Progenitor cell of endocrine pancreas (in vitro differentiated cells): ENCODE measurements at places on chromosomes 3 and 15. TPM values are rescaled to one million over a fixed set of nuclear protein-coding genes. Genes with fewer than 3 reads are reported as not detected.

DNA sequence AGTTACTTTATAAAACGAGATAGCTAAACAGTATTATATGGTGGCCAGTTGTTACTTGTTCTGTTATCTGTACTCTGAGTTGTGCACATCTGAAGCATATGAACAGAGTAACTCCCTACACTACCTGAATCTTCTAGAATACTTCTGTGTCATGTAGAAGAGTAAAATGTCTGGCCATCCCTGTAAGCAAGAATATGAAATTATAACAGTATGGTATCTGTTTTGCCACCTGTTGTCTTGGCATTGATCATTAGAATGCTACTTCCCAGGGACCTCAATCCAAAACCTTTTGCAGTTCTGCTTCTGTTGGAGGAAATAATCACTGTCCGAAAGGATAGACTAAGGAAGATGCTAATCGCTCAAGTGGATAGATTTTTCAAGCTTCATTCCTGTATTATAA lies 1.9 kb downstream of the TEX9 start:
- peaks cover 16% of the 10 kb centered on the region for H3K4me1 ChIP-seq
- H3K27ac ChIP-seq: no peak overlapping the region
- no peak overlapping the region for H3K4me3 ChIP-seq
- DNase-seq: no peak
- no peaks in the 10 kb centered on the region for H3K36me3 ChIP-seq

DNA sequence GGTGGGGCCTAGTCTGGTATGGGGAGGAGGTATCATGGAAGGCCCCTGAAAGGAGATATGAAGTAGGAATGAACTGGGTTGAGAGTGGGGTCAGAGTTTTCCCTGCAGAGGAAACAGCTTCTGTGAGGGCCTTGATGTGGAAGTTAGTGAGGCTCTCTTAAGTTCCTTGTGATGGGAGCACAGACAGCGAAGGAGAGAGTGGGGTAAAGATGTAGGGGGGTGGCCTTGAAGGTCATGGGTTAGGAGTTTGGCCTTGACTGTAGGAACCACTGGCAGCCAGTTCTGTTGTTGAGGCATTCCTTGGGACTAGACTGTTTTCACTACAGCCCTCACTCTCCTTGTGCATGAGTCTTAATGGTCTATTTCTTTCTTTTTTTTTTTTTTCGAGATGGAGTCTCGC lies 77.8 kb upstream of the NMNAT3 start:
- peaks cover 5% of the 10 kb centered on the region for H3K4me1 ChIP-seq
- DNase-seq: no peak
- no peaks in the 10 kb centered on the region for H3K36me3 ChIP-seq
- H3K27me3 ChIP-seq: no peaks in the 10 kb centered on the region
- no peak overlapping the region for H3K27ac ChIP-seq
- H3K4me3 ChIP-seq: no peak overlapping the region

- H3K4me3 ChIP-seq: no peak overlapping the region
- no peak overlapping the region for H3K27ac ChIP-seq
- DNase-seq: no peak
- H3K36me3 ChIP-seq: no peaks in the 10 kb centered on the region
Measured at GRCh38 chr3:1501406-1502115, 408.7 kb downstream of the CNTN6 start.

GRCh38 chr3:18758047-18758704 lies 333.0 kb upstream of the SATB1 start:
- no peak overlapping the region for H3K4me3 ChIP-seq
- no peaks in the 10 kb centered on the region for H3K36me3 ChIP-seq
- H3K27me3 ChIP-seq: no peaks in the 10 kb centered on the region
- peaks cover 14% of the 10 kb centered on the region for H3K4me1 ChIP-seq

GRCh38 chr3:153130312-153130977 lies 31.6 kb upstream of the RAP2B start:
- no peak overlapping the region for H3K4me3 ChIP-seq
- H3K4me1 ChIP-seq: no peaks in the 10 kb centered on the region
- H3K36me3 ChIP-seq: no peaks in the 10 kb centered on the region
- H3K27me3 ChIP-seq: no peaks in the 10 kb centered on the region
- DNase-seq: no peak
- H3K27ac ChIP-seq: no peak overlapping the region

DNA sequence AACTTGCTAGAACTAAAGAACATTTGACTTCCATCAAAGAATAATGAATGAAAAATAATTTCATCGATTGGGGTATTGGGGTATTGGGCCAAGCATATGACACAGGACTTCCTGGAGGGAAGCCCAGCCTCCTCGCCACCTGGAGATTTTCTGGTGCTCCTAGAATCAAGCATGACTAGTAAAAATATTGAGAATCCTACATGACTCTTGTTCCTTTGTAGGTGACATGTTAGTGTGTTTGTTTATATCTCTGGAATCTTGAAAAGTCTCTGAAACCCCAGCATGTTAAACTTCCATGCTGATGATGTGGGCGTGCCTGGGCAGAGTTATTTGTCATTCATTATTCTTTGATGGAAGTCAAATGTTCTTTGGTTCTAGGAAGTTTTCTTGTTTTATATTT lies 90.1 kb upstream of the EPHB3 start:
- H3K4me3 ChIP-seq: no peak overlapping the region
- no peak for DNase-seq
- no peaks in the 10 kb centered on the region for H3K4me1 ChIP-seq
- no peak overlapping the region for H3K27ac ChIP-seq
- H3K36me3 ChIP-seq: peaks cover 1% of the 10 kb centered on the region

- peaks cover 3% of the 10 kb centered on the region for H3K4me1 ChIP-seq
- no peak overlapping the region for H3K27ac ChIP-seq
- no peak for DNase-seq
- H3K4me3 ChIP-seq: no peak overlapping the region
Measured at GRCh38 chr15:101135532-101136166, 116.2 kb downstream of the CHSY1 start.

- H3K4me3 ChIP-seq: no peak overlapping the region
- no peaks in the 10 kb centered on the region for H3K4me1 ChIP-seq
- H3K27me3 ChIP-seq: peaks cover 34% of the 10 kb centered on the region
- no peak overlapping the region for H3K27ac ChIP-seq
Measured at GRCh38 chr15:78617076-78617475, 3.7 kb downstream of the CHRNA3 start.

DNA sequence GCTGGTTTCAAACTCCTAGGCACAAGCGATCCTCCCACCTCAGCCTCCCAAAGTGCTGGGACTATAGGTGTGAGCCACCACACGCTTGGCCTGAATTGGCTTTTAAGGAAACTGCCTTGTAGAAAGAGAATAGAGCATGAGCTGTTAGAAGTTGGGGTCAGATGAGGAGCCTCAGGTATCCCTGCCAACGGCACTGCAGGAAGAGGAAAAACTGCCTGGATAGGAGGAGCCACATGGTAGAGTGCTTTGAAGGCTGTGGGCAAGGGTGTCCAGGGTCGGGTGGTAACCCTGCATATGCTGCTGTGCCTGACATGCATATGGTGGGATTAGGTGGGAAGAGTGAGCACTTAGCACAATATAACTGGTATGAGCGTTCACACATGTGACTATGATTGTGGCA lies 55.0 kb downstream of the BSN start:
- H3K27me3 ChIP-seq: no peaks in the 10 kb centered on the region
- H3K4me1 ChIP-seq: no peaks in the 10 kb centered on the region
- no peak overlapping the region for H3K4me3 ChIP-seq
- H3K27ac ChIP-seq: no peak overlapping the region
- H3K36me3 ChIP-seq: no peaks in the 10 kb centered on the region
- no peak for DNase-seq

GRCh38 chr3:52259035-52259434 lies 13.5 kb downstream of the PPM1M start:
- peaks cover 16% of the 10 kb centered on the region for H3K4me1 ChIP-seq
- H3K4me3 ChIP-seq: no peak overlapping the region
- H3K27me3 ChIP-seq: no peaks in the 10 kb centered on the region
- no peak overlapping the region for H3K27ac ChIP-seq
- H3K36me3 ChIP-seq: peaks cover 42% of the 10 kb centered on the region

DNA sequence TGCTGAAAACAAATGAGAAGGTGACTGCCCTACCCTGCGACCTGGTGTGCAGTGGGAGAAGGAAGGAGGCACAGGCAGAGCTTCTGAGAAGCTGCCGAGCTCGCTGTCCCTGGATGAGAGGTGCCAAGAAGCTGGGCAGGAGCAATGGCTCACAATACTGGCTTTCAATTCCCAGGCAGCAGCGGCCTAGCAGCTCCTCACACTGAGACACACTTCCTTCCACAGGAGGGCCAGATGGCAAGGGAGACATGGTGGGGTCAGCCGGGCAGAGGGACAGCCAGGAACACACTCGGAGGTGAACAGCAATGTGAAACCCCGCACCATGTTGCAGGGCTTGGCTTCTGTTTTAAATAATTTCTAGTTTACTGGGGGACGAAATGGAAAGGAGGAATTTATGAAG lies 314.6 kb downstream of the EPHB1 start:
- peaks cover 3% of the 10 kb centered on the region for H3K4me1 ChIP-seq
- no peaks in the 10 kb centered on the region for H3K36me3 ChIP-seq
- peaks cover 4% of the 10 kb centered on the region for H3K27me3 ChIP-seq
- DNase-seq: no peak
- no peak overlapping the region for H3K27ac ChIP-seq

- H3K27me3 ChIP-seq: peaks cover 5% of the 10 kb centered on the region
- no peaks in the 10 kb centered on the region for H3K4me1 ChIP-seq
- no peak for DNase-seq
- H3K4me3 ChIP-seq: no peak overlapping the region
Measured at GRCh38 chr3:39216176-39216790, 23.9 kb upstream of the XIRP1 start.

DNA sequence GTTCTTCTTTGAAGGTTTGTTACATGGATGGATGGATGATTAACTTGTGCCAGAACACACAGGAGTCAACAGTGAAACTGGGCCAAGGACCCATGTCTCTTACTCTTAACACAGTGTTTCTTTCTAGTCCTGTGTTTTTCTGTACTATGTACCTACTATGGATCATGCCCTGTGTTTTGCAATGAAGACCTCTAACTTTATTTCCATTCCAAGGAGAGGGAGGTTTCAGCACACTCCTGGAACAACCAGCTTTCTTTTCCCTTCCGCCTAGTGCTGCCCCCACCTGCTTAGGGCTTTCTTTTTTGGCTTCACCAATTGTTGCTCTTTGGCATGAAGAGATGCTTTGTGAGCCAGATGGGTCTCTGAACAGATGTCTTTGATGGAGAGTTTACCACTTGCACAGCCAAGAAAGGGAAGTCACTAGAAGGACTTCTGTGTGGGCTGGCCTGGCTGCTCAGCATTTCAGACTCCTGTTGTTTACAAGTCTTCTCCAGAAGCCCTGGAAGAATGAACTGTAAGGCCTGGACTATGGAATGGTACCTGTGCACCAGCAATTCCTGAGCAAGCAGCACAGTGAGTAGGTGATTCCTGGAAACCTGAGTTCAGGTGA lies 44.5 kb downstream of the SNAPC5 start:
- H3K4me3 ChIP-seq: no peak overlapping the region
- no peak overlapping the region for H3K27ac ChIP-seq
- H3K4me1 ChIP-seq: no peaks in the 10 kb centered on the region
- no peak for DNase-seq

GRCh38 chr15:83913034-83913632 lies 259.2 kb downstream of the ADAMTSL3 start:
- no peaks in the 10 kb centered on the region for H3K27me3 ChIP-seq
- H3K4me1 ChIP-seq: no peaks in the 10 kb centered on the region
- no peaks in the 10 kb centered on the region for H3K36me3 ChIP-seq
- H3K27ac ChIP-seq: no peak overlapping the region
- DNase-seq: no peak
- no peak overlapping the region for H3K4me3 ChIP-seq

DNA sequence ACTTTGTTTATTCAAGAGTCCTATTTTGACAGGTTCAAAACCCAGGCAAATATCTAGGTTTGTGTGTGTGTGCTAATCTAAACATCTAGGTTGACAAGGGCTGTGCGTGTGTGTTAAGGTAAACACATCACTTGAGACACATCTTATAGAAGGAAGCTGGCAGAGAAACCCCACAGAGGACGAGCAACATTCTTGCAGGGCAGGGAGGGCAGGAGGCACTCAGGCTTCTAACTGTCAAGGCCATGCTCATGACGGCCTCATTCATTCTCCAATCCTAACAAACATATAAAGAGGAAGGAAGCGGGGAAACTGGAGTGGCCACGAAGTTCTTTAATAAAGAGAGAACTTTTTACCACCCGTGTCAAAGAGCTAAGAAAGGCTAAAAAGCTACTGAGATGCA lies 43.4 kb downstream of the SLCO2A1 start:
- peaks cover 4% of the 10 kb centered on the region for H3K36me3 ChIP-seq
- peaks cover 13% of the 10 kb centered on the region for H3K27me3 ChIP-seq
- no peak for DNase-seq
- H3K27ac ChIP-seq: peak overlapping the region; percentile 50

GRCh38 chr3:30620402-30621360 lies 14.3 kb downstream of the TGFBR2 start:
- no peak overlapping the region for H3K4me3 ChIP-seq
- H3K4me1 ChIP-seq: peaks cover 10% of the 10 kb centered on the region
- peaks cover 23% of the 10 kb centered on the region for H3K36me3 ChIP-seq
- no peak overlapping the region for H3K27ac ChIP-seq
- no peaks in the 10 kb centered on the region for H3K27me3 ChIP-seq

GRCh38 chr15:51090753-51091152 lies 4.0 kb downstream of the TNFAIP8L3 start:
- no peak overlapping the region for H3K4me3 ChIP-seq
- DNase-seq: no peak
- peaks cover 67% of the 10 kb centered on the region for H3K27me3 ChIP-seq
- no peaks in the 10 kb centered on the region for H3K36me3 ChIP-seq

DNA sequence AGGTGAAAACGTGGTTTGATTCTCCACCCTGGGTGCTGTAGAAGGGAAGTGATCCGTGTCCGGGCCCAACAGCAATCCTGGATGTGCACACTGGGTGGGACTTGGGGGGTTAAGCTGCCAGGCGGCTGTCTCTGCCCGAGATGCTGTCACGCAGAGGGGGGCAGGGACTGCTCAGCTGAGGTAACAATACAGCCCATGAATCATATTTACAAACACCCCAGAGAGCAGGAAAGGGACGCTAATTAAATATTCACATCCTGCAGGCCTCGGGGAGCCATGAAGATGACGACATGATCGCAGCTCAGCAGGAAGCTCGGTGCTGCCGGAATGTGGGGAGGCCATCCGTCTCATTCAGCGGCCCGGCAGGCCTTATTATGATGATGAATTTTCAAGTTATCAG lies 17.9 kb upstream of the CRABP1 start:
- no peak overlapping the region for H3K4me3 ChIP-seq
- H3K36me3 ChIP-seq: no peaks in the 10 kb centered on the region
- H3K4me1 ChIP-seq: peaks cover 17% of the 10 kb centered on the region
- DNase-seq: no peak
- peaks cover 40% of the 10 kb centered on the region for H3K27me3 ChIP-seq
- H3K27ac ChIP-seq: no peak overlapping the region

- H3K4me3 ChIP-seq: no peak overlapping the region
- no peaks in the 10 kb centered on the region for H3K27me3 ChIP-seq
- H3K36me3 ChIP-seq: peaks cover 1% of the 10 kb centered on the region
- H3K4me1 ChIP-seq: no peaks in the 10 kb centered on the region
Measured at GRCh38 chr3:12935023-12935860, 93.9 kb upstream of the RPL32 start.

GRCh38 chr3:151593928-151594327 lies 133.1 kb upstream of the IGSF10 start:
- no peaks in the 10 kb centered on the region for H3K4me1 ChIP-seq
- no peaks in the 10 kb centered on the region for H3K27me3 ChIP-seq
- no peak overlapping the region for H3K27ac ChIP-seq
- DNase-seq: no peak
- no peaks in the 10 kb centered on the region for H3K36me3 ChIP-seq

The PDE12 gene
- 14.5 and 15.4 TPM in 2 replicates for total RNA-seq

The NLGN1 gene
- total RNA-seq: 5.7 and 6.5 TPM in 2 replicates

The CPB1 gene
- total RNA-seq: not detected in 2 replicates

The GLDN gene
- total RNA-seq: 0.12 and 0.18 TPM in 2 replicates

The UPK1B gene
- 8.3 and 11.9 TPM in 2 replicates for total RNA-seq

The FAM174B gene
- 33.4 and 37.0 TPM in 2 replicates for total RNA-seq

The DET1 gene
- 11.7 and 11.8 TPM in 2 replicates for total RNA-seq

The C3orf85 gene
- total RNA-seq: not detected in 2 replicates

The CHRNA7 gene
- total RNA-seq: 5.1 and 5.7 TPM in 2 replicates

The KIF9 gene
- total RNA-seq: 14.2 and 16.9 TPM in 2 replicates

The PLSCR5 gene
- total RNA-seq: 0.31 TPM in 1 of 2 replicates, not detected in the other

The GUCA1C gene
- not detected in 2 replicates for total RNA-seq

The GOLGA6D gene
- total RNA-seq: 0.13 TPM in 1 of 2 replicates, not detected in the other

The ACP3 gene
- total RNA-seq: 8.1 and 9.1 TPM in 2 replicates
